ENCODE measurements at places on chromosomes 5 and 9.

GRCh38 chr9:20593105-20593504, 29.2 kb downstream of the MLLT3 start:
- DNase-seq: no peak

GRCh38 chr9:130183133-130183762, 11.0 kb downstream of the NCS1 start:
- no peak for DNase-seq

GRCh38 chr9:128677794-128678193, 11.2 kb upstream of the SET start:
- DNase-seq: no peak

DNA sequence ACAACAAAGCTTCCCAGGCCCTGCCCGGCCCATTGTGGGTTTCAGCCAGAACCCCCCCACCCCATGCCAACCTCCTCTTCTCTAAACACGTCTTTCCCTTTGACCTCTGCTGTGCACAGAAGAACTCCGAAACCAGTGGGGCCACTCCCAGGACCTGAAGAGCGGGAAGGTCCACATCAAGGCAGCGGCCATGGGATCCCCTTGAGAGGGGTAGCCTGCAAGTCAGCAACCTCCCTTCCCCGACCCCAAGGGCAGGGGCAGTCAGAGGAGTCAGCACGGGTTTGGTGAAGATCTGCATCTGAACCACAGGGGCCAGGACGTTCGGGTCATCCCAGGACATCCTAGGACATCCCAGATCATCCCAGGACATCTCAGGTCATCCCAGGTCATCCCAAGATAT, 379.9 kb upstream of the IRX4 start:
- no peak for DNase-seq

- DNase-seq: no peak
Observed at GRCh38 chr5:152221721-152222629, 183.1 kb downstream of the NMUR2 start.

GRCh38 chr9:33273972-33274328, 9.1 kb downstream of the CHMP5 start:
- DNase-seq: no peak

DNA sequence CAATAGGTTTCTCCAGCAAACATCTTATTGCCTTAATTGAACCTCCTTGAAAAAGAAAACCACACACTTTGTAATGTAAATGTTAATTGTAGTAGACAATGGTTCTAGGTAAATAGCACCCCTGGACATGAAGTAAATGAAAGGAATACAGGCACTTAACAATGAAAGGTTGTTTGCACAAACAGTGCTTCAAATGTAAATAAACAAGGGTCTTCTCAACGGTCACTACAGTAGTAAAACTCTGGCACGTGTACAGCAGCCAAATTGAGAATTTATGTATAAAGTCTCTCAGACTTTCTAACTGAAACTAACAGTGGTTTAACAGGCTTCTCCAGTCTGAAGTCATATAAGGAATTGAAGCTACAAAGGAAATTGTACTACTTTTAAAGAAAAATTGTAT, 218.3 kb downstream of the MEF2C start:
- DNase-seq: no peak

DNA sequence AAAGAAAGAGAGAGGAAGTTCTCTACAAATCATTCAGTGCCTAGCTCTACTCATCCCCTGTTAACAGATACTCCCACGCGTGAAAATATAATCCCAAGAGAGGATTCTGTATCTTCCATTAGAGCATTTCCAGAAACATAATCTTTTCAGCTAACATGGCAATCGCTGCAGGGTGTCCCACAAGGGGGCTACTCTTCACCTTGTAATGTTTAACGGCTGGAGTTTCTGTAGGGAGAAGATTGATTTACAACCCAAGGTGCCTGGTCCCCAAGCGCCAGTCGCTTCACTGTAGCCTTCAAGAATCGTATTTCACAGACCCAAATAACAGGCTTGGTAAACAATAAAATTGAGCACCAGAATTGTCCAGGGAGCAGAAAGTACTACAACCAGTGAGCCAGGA, 318.7 kb downstream of the TLE1 start:
- no peak for DNase-seq

DNA sequence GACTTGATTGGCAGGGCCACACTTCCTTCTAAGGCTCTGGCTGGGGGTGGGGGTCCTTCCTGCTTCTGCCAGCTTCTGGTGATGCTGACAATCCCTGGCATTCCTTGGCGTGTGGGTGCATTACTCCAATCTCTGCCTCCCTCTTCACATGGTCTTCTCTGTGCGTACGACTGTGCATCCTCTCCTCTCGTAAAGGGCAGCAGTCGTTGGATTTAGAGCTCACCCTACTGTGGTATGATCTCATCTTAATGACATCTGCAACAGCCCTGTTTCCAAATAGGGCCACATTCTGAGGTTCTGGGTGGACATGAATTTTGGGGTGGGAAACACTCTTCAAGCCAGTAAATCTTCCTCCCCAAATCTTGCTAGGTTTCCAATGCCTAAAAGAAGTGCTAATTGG, 36.8 kb downstream of the ROPN1L start:
- no peak for DNase-seq

DNA sequence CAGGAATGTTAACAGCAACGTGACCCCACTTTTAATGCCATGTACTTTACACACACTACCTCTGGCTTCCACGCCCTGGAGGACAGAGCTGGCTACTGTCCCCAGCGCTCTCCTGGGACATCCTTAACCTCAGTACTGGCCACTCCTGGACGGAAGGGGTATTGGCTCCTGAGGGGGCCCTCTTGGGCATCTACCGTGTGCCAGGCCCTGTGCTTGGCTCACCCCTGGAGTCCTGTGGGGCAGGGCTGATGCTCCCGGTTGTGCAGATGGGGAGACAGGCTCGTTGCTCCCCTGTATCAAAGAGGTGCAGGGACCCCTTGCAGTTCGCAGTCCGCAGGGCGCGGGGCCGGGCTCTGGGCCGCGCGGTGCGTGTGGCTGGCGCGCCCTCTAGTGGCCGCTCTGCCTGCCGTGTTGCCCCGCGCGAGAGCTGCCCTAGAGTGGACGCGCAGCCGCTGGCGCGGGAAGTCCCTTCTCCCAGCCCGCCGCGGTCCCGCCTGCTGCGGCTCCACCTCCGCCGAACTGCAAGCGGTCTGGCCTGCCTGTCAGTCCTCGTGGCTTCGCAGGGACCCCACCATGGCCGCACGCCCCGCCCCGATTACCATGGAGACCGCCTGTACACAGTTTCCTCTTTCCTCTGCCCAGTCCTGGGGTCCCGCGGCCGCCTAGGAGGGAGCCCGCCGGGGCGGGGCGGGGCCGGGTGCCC, at the start of gene WDR38:
Gene WDR38, plus strand, starts transcription at position 632 of the 703 bp plus-strand sequence. CDS start 72 bp downstream, outside the sequence.
- DNase-seq: peak; percentile 37

DNA sequence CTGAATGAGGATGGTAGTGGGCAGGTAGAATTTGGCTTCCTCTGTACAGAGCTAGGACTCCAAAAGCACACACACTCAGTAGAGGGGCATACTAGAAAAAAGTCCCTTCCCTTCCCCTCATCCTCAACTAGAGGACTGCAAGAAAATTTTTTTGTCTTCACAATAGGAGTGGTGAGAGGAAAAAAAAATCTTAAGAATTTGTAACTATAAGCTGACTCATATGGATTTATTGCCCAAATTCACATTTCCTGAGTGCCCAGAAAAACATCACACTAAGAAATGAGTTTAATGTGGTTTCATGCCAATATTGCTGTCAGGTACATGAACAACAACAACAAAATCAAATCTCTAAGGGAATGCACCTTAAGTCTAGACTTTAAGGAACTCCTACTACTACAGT, 43.7 kb downstream of the RANBP6 start:
- no peak for DNase-seq

- DNase-seq: no peak
Observed at GRCh38 chr5:141245250-141245717, at the start of gene PCDHB15. Gene PCDHB15, plus strand, starts transcription at chr5:141245395. Its CDS starts 184 bp downstream, at chr5:141245579.

DNA sequence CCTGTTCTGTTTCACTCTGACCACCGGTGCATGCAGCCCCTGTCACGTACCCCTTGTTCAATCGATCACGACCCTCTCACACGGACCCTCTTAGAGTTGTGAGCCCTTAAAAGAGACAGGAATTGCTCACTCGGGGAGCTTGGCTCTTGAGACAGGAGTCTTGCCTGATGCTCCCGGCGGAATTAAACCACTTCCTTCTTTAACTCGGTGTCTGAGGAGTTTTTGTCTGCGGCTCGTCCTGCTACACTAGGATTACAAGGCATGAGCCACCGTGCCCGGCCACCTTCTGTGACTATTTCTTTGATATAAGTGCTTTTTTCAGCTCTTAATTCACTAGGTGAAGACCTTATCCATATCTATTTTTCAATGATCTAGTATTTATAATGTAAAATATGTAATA, 167.5 kb downstream of the TTC39B start:
- DNase-seq: no peak

GRCh38 chr5:107753427-107753826, 82.7 kb upstream of the EFNA5 start:
- no peak for DNase-seq

GRCh38 chr5:39138892-39139291, 64.7 kb upstream of the RICTOR start:
- no peak for DNase-seq

DNA sequence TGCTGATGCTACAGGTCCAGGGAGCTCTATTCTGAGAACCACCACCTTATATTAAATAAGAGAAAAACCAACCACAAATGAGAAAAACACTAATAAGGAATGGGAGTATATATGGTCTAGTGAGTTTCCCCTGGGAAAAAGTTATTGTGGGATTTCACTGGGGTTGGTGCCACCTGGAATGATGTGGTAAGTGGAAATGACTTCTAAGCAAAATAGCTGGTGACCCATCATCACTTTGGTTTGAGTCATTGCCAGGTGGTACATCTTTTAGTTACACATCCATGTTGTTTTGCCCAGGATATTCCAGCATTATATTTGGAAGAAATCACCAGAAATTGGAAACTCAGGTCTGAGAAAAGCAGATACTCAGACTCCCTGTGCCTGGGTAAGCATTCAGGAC, 437.3 kb downstream of the DTWD2 start:
- DNase-seq: no peak

- peak; percentile 22 for DNase-seq
Observed at GRCh38 chr9:95462249-95463147, 54.3 kb downstream of the PTCH1 start.

- no peak for DNase-seq
Observed at GRCh38 chr5:174309131-174309795, 263.8 kb downstream of the NSG2 start.

GRCh38 chr5:65749956-65750355, 28.0 kb downstream of the NLN start:
- no peak for DNase-seq

DNA sequence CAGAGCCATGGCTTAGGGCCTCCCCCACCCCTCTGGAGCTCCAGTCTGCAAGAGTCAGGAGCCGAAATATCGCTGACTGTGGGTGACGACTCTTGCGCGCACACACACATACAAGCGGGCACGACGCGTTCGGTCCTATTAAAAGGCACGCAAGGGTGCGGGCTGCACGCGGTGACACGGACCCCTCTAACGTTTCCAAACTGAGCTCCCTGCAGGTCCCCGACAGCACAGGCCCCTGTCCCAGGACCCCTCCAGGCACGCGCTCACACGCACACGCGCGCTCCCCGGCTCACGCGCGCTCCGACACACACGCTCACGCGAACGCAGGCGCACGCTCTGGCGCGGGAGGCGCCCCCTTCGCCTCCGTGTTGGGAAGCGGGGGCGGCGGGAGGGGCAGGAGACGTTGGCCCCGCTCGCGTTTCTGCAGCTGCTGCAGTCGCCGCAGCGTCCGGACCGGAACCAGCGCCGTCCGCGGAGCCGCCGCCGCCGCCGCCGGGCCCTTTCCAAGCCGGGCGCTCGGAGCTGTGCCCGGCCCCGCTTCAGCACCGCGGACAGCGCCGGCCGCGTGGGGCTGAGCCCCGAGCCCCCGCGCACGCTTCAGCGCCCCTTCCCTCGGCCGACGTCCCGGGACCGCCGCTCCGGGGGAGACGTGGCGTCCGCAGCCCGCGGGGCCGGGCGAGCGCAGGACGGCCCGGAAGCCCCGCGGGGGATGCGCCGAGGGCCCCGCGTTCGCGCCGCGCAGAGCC, at the start of gene GRIN1:
Gene GRIN1, plus strand, starts transcription at position 433 of the 746 bp plus-strand sequence. CDS start 333 bp downstream, outside the sequence.
- DNase-seq: no peak

- no peak for DNase-seq
Observed at GRCh38 chr5:37839407-37840052, at the start of gene GDNF. Gene GDNF, minus strand, starts transcription at chr5:37840041. Its CDS starts 5,245 bp downstream, at chr5:37834796.

- DNase-seq: no peak
Observed at GRCh38 chr5:145245354-145245753, 589.8 kb downstream of the PRELID2 start.

DNA sequence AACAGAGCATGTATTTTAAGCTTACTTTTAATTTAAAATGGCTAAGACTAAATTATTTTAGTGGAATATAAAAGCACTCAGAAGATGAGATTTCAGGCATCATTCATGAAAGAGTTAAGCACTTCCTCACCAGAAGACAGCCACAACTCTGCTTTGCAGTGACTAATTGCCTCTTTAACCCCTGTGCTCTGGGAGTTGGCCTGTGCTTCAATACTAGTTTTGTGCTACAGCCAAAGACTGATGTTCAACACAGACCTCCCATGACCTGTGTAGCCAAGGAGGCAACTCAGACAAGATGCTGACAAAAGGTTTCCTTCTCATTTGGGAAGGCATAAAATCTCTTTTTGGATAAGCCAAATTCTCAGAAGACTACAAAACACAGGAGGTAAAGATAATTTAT, 353.5 kb downstream of the FBXL17 start:
- DNase-seq: no peak

- DNase-seq: no peak
Observed at GRCh38 chr9:78235256-78235761, 566 bp upstream of the CEP78 start.

DNA sequence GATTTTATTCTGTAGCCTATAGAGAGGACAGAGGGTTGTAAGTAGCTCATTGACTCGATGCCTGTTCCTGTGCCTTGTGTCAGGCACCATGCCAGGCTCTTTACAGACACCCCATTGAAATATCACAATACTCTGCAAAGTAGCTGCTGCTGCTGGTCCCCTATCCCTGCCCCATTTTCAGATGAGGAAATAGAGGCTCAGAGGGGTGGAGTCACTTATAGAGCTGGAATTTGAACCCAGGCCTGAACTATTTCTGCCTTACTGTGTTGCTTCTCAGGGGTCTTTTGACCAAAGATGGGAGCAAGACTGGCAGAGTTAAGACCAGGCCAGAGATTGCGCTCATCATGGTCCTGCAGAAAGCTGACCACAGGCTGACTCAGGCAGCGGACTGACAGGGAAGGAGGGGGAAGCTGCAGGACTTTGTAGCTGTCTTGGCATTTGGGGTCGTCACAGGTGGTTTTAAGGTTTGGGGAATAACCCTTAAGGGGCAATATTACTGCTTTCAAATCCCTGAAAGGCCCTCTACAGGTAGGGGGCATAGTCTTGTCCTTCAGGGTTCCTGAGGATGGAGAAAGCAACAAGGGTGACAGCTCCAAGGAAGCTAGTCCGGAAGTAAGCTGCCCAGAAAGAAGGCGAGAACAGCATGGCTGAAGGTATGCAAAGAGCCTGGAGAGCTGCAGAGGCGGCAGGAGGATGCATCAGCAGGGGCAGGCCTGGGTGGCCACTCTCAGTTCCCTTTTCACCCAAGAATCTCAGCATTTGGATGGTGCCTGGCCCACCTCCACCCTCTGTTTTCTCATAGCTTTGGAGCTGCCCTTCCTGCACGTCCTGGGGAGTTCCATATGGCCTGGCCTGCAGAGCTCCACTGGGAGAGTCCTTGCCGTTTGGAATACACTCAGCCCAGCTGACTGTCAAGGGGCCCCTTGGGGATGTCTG, 18.3 kb upstream of the NDST1 start:
- DNase-seq: no peak

GRCh38 chr5:83548581-83548980, 77.0 kb downstream of the VCAN start:
- DNase-seq: no peak

All from activated CD8-positive, alpha-beta memory T cell treated with anti-CD3 and anti-CD28 coated beads for 1 hour (primary cell).